Endodermal cell (in vitro differentiated cells): ENCODE measurements at places on chromosomes 3 and 15.

- no peak for DNase-seq
Measured at GRCh38 chr15:29337156-29337959, 67.7 kb upstream of the NSMCE3 start.

GRCh38 chr15:51864408-51865056 is 35.1 kb downstream of the TMOD3 start:
- no peak for DNase-seq

- no peak for DNase-seq
Measured at GRCh38 chr3:124428372-124429128, 301.7 kb upstream of the UMPS start.

GRCh38 chr3:69142090-69142489 is 19.7 kb upstream of the LMOD3 start:
- no peak for DNase-seq

DNA sequence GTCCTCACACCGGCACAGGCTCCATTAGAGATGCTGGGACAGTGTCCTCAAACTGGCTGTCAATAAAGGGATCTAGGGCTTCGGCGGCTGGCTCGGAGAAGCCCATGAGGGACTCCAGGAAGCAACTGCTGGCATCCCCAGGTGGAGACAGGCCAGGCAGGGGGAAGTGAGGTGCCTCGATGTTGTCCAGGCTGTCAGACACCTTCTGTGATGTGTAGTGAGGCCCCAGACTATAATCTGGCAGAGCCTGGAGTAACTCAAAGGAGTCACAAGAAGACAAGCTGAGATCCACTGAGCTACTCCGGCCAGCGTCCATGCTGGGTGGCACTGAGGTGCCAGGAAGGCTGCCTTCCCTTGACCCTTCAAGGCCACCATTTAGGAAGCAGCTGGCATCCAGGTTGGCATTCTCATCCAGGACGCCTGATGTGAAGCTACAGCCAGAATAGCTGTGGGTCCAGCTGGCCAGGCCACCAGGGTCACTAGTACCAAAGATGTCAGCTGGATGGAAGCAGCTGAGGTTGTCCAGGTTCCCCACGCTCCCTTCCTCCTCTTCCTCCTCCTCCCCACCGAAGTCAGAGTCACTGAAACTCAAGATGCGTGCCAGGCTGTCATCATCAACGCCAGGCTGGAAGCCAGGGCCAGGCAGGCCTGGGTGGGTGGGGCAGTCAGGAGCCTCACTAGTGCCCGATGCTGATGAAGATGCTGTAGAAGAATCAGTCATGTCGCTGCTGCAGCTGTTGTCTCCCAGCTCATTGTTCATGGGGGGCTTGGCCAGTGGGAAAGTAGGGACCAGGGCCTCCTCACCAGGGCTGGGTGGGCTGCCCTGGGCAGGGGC is 10.1 kb downstream of the CSRNP1 start:
- DNase-seq: peak; percentile 47

- DNase-seq: no peak
Measured at GRCh38 chr3:10281951-10282350, 10.8 kb downstream of the GHRL start.

- no peak for DNase-seq
Measured at GRCh38 chr3:16379838-16380237, 114.8 kb downstream of the OXNAD1 start.

DNA sequence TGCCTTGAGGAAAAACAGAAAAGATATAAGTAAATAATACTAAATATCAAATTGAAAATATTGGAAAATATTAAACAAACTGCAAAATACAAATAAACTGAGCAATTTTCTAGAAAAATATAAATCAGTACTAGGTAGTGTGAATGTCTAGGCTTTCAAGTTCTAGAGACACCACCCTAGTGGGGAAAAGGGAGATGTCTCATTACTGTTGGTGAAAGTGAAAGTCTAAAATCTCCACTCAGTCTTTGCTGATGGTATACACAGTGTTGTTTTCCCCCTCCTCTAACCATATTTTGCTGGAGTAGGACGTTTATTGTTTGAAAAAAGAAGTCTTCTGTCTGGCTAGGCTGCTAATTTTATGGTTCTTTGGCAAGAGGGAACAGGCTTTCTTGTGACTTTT is 1368.9 kb downstream of the OTOL1 start:
- no peak for DNase-seq

GRCh38 chr15:38438031-38438986 is 15.6 kb upstream of the FAM98B start:
- DNase-seq: no peak

DNA sequence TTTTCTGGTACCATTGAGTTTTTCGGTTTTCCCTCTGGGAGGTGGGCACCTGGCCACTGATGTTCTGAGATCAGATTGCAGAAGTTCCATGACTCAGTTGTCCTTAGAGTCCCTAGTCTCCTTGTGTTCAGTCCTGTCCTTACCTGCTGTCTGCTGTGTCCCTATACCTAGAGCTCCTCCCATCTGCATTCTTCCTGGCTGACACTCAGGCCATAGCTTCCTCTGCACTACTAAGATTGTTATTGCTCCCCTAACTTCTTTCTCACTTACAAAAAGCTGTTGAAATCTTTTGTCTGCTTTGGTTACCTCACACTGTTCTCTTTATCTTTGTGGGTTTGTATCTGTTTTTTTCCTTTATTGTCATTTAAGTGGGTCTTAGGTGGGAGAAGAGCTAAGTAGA is 13.2 kb downstream of the USP3 start:
- peak; percentile 72 for DNase-seq

DNA sequence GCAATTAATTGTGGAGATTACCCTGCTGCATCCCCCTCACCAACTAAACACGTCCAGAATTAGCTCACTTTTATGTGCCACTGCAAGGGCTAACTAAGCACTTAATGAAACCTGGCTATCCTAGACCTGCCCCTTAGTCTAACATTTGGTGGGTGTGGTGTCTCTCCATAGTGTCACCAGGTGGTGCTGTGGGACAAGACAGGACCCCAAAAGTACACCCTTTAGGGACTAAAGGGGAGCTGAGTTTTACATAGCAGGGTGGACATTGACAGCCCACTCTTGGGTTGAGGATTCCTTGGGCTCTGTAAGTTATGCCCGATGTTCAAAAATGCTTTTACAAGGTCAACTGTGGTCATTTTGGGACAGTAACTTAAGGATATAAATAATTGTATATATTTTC is 5.7 kb downstream of the DUT start:
- peak; percentile 72 for DNase-seq

DNA sequence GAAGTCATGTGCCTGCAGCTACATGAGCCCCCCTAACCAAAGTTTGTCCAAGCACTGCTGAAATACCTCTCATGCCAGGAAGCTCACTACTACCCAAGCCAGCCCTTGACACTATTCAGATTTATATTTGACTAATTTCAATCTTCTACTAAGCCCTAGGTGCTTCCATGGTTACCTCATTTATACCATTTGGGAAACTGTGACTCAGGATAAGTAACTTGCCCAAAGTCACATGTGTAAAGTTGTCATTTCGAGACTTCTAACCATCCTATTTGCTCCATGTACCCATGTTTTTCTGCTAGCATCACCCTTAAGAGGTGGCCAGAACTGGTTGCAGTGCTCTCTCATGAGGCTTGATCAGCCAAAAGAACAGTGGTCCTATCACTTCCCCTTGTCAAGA is 20.7 kb upstream of the TIMP4 start:
- no peak for DNase-seq

- DNase-seq: no peak
Measured at GRCh38 chr3:159951540-159951939, 37.1 kb upstream of the IL12A start.
